Heart left ventricle (tissue), 16 donors: ENCODE measurements at places on chromosomes 16 and 17. TPM values are rescaled to one million over a fixed set of nuclear protein-coding genes. Genes with fewer than 3 reads are reported as not detected.

The KRTAP1-5 gene
- total RNA-seq: not detected

DNA sequence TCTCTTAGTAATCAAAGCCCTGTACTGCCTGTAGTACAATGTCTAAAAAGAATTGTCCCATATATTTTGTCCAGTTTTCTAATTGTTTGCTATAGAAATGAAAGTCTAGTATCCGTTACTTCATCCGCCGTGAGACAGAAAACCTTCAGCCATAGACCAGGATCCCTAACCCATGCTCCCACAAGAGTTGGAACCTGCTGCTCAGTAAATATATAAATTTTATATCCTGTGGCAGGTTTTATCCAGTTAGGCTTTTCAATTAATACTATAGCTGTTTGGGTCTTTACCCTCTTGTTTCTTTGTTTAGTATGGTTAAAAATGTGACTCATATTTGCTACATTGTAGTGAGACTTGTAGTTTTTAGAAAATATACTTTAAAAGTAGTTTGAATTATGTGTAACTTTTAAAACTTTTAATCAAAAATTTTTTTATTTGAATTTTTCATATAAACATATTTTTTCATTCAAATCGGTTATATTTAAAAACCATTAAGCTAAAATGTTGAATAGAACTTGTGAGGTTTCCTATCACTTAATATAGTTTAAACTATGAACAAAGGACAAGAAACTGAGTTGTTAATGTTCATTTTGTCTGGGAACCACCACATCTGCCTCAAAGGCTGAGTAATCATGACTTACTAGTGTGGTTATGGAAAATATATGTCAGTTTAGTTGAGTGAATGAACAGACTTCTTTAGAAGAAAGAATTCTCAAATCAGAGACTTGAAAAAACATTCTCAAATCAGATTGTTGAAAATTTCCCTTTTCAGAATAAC is 54.8 kb downstream of the VMP1 start:
- DNase-seq: no peak

- no peak for DNase-seq
Observed at GRCh38 chr17:30235386-30236296, at the start of gene SLC6A4. Gene SLC6A4, minus strand, starts transcription at chr17:30235697. Its CDS starts 13,739 bp downstream, at chr17:30221958.

GRCh38 chr16:25143928-25144327 is 32.4 kb downstream of the LCMT1 start:
- DNase-seq: no peak
